ENCODE measurements at places on chromosomes 16 and 17. TPM values are rescaled to one million over a fixed set of nuclear protein-coding genes. Genes with fewer than 3 reads are reported as not detected.

DNA sequence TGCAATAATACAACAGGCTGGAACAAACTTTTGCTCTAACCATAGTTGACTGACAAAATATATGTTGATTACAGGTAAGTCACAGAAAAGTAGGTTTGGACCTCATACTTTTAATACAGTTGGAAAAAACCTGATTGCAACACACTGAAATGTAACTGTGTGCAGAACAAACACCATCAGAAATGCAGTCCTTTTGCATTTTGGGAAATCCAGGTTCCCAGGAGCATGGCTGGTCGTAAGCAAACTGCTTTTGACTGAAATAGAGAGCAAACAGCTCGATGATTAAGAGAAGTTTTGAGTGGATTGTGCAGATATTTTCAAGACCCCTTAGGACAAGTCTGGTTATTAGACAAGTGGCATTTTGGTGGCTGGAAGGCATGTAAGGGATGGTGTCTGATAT, 8.0 kb downstream of the IGF2BP1 start:
- no peak for DNase-seq

Gene TERB1
- not detected for total RNA-seq

Gene KRT36
- not detected for total RNA-seq

DNA sequence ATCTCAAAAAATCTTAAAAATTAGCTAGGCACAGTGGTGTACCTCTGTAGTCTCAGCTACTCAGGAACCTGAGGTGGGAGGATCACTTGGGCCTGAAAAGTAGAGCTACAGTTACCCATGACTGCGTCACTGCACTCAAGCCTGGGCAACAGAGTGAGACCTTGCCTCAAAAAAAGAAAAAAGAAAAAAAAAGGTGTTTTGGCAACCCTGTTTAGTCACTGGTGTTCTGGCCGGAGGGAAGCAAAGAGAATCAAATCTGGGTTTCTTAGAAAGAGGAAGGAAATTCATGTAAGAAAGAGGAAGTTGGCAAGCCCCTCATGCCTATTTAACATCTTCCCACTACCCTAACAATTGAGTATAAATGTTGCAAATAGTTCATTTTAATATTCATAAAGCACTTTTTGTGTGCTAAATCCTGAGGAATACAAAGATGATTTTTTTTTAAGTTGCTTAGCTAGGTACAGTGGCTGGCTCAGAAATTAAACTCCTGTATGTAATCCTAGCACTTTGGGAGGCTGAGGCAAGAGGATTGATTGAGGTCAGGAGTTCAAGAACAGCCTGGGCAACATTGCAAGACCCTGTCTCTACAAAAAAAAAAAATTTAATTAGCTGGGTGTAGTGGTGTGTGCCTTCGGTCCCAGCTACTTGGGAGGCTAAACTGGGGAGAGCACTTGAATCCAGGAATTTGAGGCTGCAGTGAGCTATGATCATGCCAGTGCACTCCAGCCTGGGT, 6.5 kb upstream of the USP32 start:
- DNase-seq, result no peak

GRCh38 chr16:50735629-50736122, 6.2 kb upstream of the CYLD start:
- no peak for DNase-seq

DNA sequence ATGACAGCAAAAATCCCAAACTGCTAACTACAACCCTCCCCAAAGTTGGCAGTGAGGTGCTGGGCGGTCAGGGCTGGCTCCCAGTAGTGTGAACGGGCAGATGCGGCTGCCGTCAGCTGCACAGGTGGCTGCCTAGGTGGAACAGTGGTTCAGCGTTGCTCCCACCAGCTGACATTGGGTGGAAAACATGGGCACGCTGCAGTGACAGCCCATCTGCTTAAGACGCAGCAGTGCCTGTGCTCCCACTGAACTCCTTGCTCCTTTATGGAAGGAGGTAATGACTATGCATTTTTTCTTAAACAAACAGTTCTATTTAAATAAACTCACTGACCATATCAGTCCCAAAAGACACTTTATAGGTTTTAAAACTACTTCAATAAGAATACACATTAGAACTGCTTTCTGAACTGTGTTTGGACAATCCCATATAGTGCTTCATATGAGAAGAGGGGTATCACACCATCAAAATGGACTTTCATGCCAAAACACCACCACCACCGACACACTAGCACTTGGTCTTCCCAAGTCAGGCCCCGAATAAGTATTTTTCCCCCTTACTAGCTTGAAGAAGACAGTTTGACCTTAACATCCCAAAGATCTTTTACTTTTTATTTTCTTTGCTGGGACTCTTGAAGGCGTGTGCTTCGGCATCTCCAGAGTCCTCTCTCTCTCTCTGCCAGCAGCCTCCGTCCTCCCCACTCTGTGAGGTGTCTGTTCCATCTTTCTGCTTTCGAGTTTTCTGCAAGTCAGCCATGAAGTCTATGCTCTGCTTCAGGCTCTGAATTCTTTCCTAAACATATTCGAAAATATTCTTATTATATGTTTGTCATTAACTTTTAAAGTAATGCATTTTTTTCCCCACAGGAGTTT, 34.4 kb downstream of the BRD7 start:
- DNase-seq, result no peak

Gene CFAP97D1
- total RNA-seq, result not detected

Gene GNGT2
- total RNA-seq, result 1.2 TPM

Gene MARCHF10
- total RNA-seq, result not detected

Gene NXPH3
- total RNA-seq, result 3.4 TPM
